ENCODE measurements at places on chromosomes 6 and 20. TPM values are rescaled to one million over a fixed set of nuclear protein-coding genes. Genes with fewer than 3 reads are reported as not detected.

Gene POM121L2
- not detected for total RNA-seq

Gene ARMH2
- not detected for total RNA-seq

Gene NKAPL
- not detected for total RNA-seq

Gene ADGRF5
- not detected for total RNA-seq

Gene KIAA1755
- total RNA-seq = 0.13 TPM

Gene IP6K3
- total RNA-seq = 0.31 TPM

Gene TTLL9
- not detected for total RNA-seq

Gene LINC00237
- not detected for total RNA-seq

Gene PSORS1C1
- total RNA-seq = 3.7 TPM

Gene TNFRSF6B
- 1.4 TPM for total RNA-seq

Gene SLC22A23
- total RNA-seq = 8.9 TPM

Gene MICB
- 7.2 TPM for total RNA-seq

Gene VSTM2L
- total RNA-seq = 10.6 TPM

Gene RAD21L1
- not detected for total RNA-seq

Gene KCNQ5
- 1.2 TPM for total RNA-seq

Gene TNFRSF21
- 17.7 TPM for total RNA-seq

Gene GDAP1L1
- not detected for total RNA-seq

Gene MAK
- 0.09 TPM for total RNA-seq

Gene ZSCAN31
- 2.4 TPM for total RNA-seq

Gene SLC22A2
- total RNA-seq = not detected

Gene CD24
- 289 TPM for total RNA-seq

Gene DSP
- 39.6 TPM for total RNA-seq

Gene SYCP2L
- total RNA-seq = 3.9 TPM

Gene ADTRP
- total RNA-seq = 0.71 TPM

Gene TFEB
- 6.8 TPM for total RNA-seq

Gene ERVFRD-1
- not detected for total RNA-seq

Gene SLC24A3
- total RNA-seq = not detected

Gene TMEM217
- total RNA-seq = 0.76 TPM

Gene FAXC
- 7.2 TPM for total RNA-seq
